GM04503 (cell line): ENCODE measurements at places on chromosomes 4 and X.

- no peak for DNase-seq
These were observed 12.1 kb upstream of the ETNPPL start for GRCh38 chr4:108774809-108775530.

DNA sequence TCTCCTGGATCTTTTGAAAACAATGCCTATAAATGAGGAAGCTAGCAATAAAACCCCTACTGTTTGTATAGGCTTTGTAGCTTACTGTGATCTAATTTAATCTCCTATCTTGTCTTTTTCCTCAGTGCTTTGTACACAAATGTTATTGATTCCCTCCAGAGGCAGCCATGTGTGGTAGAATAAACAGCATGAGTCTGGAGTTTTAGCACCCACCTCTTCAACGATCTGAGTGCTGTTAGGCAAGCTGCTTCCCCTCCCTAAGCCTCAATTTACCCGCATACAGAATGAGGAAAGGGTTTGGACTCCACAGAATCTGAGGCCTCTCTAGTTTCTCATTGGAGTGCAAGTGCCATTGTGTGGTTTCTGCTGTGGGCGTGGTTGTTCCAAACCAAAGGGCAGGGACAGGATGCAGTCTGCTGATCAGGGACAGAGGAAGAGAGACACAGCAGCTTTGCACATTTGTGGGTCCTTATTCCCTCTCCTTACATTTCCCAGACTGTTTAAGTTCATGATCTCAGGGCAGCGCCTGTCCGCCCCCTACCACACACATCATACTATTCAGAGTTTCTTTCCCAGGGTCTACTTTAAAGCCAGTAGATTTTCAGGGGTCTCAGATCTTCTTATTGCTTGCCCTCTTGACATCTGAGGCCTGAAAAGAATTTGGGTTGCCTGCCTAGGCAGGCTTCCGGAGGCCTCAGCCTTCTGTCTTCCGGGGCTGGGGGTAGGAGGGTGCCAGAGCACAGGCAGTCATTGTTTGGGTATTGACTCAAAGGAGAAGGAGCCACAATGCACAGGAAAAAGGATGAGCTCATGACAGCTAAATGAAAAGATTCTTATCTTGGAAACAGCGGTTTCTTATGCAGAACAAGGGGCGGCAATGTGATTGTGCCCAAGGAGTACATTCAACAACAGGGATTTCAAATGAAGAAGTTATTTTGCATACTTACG lies 114.9 kb upstream of the TEX13D start:
- no peak for DNase-seq

GRCh38 chr4:53861856-53862610 lies 202.4 kb downstream of the CHIC2 start:
- peak; percentile 83 for DNase-seq

GRCh38 chr4:136088211-136088867 lies 1444.0 kb downstream of the PCDH18 start:
- no peak for DNase-seq

GRCh38 chr4:113435893-113436292 lies 325.6 kb downstream of the CAMK2D start:
- peak; percentile 78 for DNase-seq

DNA sequence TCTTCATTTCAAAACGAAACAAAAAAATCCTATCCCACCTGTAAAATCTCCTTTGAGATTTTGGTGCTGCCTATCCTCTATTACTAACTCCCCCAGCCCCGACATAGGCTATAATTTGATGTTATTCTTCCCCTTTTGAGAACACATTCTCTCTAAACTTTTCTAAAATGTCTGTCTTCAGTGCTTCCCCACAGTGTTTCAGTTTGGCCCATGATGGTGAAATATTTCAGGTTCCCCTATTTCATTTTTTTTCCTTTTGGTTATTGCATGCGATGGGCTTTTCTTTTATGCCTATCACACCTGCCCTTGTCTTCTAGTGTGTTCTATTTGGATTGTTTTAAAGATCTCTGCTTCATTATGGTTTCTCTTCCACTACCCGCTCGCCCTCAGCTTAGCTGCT lies 14.7 kb downstream of the BCORL1 start:
- DNase-seq: no peak

GRCh38 chr4:186831574-186831973 lies 107.9 kb upstream of the FAT1 start:
- DNase-seq: no peak

- DNase-seq: peak; percentile 77
These were observed 92.2 kb upstream of the RAPGEF2 start for GRCh38 chr4:159010563-159011260.

- DNase-seq: no peak
These were observed 194.6 kb upstream of the C1QTNF7 start for GRCh38 chr4:15233264-15233597.

GRCh38 chr4:107094976-107095375 lies 58.9 kb upstream of the DKK2 start:
- no peak for DNase-seq

- DNase-seq: no peak
These were observed 70.5 kb downstream of the HADH start for GRCh38 chr4:108060164-108060563.

GRCh38 chr4:125951261-125951887 lies 636.6 kb downstream of the FAT4 start:
- peak; percentile 37 for DNase-seq

- peak; percentile 35 for DNase-seq
These were observed 9.4 kb downstream of the TASL start for GRCh38 chrX:30568136-30568535.

DNA sequence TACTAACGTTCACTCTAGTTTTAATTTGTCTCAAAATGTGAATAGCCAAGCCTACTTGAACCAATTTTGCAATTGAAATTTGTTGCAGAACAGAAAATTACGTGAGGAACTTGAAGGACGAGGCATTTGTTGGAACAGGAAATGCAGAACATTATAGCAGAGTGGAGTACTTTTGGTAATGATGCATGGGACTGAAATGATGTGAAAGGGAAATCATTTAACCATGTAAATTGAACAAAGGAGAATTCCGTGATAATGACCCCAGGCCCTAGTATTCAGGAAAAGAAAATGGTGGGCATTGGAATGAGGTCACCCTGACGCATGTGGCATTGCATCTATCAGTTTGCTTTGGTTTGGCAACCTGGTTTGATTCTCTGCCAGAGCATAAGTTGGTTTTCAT lies 44.9 kb upstream of the BEND4 start:
- no peak for DNase-seq

DNA sequence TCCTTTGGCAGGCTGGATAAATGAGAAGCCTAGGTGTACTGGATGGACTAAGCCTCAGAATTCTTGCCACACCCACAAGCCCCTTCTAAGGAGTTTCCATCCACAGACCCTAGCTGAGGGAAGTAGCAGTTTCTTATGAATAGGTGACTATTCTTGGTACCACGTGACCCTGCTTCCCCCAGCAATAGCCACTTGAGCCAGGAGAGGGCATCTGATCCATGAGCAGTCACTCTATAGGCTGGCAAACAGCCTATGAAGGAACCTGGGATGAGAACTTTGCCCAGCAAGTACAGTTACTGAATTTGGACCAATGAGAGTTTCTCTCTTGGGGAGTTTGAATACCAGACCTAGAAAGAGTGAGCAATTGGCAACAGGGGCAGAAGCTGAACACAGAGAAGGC lies 84.0 kb downstream of the RTL9 start:
- no peak for DNase-seq

GRCh38 chrX:42616981-42617380 lies 161.0 kb downstream of the PPP1R2C start:
- DNase-seq: no peak

DNA sequence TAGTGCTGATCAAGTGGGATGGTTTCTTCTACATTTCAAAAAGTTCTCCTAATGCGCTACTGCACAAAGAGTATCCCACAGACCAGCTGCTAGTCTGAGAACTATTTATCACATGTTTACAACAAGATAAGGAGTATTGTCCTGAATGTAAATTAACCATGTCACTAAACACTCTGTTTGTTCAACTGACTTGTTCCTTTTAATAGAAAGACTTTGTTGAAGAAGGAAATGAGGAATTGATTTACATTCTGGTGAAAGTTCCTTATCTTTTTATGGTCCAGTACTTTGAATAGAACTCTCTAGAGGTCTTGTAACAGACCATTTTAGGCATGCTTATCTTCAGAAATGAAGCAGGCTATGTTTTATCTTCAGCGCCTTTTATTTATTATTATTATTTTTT lies 67.3 kb upstream of the IL13RA1 start:
- DNase-seq: no peak

DNA sequence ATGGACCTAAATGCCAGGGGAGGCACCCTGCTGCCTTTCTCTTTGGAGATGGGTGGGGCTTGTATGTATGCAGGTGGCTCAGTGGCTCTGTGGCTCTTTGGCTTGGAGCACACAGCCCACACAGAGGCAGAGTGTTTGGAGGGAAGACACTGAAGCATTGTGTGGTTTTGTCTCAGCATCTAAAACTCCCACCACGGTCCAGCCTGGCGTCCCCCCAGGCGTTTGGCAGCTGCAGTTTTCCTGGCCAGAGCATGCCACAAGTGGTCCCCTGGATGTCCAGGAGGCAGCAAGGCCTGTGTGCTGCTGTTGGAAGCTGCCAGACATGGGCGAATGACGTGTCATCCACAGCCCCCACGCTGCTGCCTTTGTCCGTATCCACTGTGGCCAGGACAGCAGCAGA lies 32.2 kb upstream of the PSAPL1 start:
- no peak for DNase-seq

- no peak for DNase-seq
These were observed 89.4 kb downstream of the TNIP2 start for GRCh38 chr4:2666722-2667247.

GRCh38 chrX:149531599-149531998 lies 9.2 kb upstream of the EOLA1 start:
- DNase-seq: no peak

DNA sequence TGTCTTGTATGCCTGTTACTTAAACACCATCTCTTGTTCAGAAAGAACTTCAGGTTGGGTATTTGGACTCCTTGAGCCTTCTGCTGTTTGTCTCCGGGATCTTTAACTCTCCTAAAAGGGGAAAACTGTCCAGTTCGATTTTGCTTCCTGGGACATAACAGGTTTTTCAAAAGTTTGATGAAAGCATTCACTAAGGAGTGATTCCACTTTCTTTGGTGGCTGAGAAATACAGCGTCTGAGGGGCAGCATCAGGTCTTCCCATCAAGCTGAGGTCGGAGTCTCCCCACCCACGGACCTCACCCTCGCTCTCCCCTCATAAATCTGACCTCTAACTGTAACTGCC lies 1.4 kb downstream of the AFAP1 start:
- DNase-seq: no peak

GRCh38 chr4:41006141-41006540 lies 208.2 kb downstream of the APBB2 start:
- no peak for DNase-seq

DNA sequence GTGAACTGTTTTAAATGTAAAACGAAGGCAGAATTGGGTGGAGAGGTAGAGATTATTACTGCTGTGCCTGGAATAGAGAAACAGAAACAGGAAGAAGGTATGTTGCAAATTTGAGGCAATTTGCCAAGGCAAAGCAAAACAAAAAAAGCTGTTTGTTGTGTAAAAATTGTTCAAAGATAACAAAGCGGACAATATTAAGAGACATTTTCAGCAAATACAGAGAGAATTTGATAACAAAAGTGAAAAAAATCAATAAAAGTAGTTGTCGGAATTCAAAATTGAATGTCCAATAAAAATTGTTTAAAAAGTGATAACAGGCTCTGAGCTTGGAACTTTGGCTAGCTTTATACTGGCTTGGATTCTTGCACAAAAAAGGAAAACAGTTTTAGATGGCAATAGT lies 14.4 kb upstream of the SMS start:
- no peak for DNase-seq

- no peak for DNase-seq
These were observed 91.6 kb downstream of the PSAPL1 start for GRCh38 chr4:7343081-7343655.

- DNase-seq: no peak
These were observed 10.5 kb upstream of the UBE2NL start for GRCh38 chrX:143873343-143873742.

DNA sequence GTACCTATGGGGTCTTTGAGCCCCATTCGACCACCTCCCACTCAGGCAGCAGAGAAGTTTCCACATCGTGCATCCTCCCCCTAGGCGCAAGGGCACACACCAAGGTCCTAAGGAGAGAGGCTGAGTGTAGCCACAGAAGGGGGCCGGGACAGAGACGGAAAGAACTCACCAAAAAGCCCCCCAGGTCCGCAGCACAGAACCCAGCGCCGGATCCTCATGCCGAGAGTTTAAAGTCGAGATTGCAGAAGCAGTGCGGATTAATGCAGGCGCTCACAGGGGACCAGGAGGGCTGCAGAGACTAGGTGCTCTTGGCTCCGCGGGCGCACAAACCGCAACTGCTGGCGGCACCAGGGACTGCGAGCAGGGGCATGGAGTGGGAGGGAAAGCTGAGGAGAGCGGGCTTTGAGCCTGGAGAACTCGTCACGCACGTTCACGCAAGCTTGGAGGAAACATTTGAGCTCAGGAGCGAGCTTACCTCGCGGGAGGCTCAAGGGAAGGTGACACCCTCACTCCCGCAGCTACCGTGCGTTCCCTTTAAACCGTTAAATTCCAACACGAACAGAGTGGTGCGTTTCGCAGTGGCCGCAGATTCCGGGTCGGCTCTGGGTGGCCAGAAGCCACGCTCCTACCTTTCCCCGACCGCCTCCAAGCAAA lies 8.5 kb downstream of the NKX3-2 start:
- DNase-seq: no peak

DNA sequence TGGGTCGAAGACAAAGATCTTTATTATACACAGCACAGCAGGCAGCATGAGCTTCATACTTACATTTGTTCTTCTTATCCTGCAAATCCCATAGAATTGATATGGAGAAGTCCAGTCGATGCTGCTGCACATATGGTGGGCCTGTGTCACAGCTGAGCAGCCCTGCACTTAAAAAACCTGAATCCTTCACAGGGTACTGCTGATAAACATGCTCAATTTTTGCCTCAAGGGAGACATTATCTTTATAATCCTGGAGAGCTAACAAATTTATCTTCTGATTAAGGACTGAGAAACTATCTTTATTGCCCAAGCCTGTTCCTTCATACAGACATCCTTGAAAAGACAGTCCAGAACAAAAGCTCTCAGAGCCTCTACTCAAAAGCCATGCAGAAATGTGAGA lies 434.4 kb upstream of the FAM47C start:
- DNase-seq: no peak

GRCh38 chr4:120440730-120441129 lies 374.1 kb upstream of the MAD2L1 start:
- no peak for DNase-seq

- DNase-seq: no peak
These were observed 22.0 kb upstream of the STK26 start for GRCh38 chrX:132001127-132001526.

- DNase-seq: no peak
These were observed 92.2 kb downstream of the PALLD start for GRCh38 chr4:168588916-168589531.

DNA sequence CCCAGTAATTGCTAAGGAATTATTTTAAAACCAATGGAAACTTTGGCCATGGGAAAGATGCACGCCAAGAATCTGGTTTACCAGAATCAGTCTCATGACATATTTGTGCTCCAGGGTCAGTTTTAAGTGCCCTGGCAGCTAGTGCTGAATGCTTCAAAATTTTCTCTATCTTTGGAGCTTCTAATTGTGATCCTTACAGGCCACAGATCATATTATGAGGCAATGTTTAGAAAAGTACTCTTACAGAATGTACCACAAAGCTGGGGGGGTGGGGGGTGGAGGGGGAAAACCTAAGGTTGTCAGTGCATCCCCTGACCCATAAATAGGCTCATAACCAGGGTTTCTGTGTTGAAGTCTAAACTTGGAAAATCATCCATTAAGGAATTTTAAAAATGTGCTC lies 514.5 kb downstream of the INPP4B start:
- DNase-seq: peak; percentile 85

GRCh38 chr4:184804621-184805020 lies 21.1 kb downstream of the ACSL1 start:
- DNase-seq: no peak
